ENCODE measurements at places on chromosomes 1 and 21.

- no peak for DNase-seq
These were observed 130.0 kb upstream of the ZNF648 start for GRCh38 chr1:182191381-182192115.

DNA sequence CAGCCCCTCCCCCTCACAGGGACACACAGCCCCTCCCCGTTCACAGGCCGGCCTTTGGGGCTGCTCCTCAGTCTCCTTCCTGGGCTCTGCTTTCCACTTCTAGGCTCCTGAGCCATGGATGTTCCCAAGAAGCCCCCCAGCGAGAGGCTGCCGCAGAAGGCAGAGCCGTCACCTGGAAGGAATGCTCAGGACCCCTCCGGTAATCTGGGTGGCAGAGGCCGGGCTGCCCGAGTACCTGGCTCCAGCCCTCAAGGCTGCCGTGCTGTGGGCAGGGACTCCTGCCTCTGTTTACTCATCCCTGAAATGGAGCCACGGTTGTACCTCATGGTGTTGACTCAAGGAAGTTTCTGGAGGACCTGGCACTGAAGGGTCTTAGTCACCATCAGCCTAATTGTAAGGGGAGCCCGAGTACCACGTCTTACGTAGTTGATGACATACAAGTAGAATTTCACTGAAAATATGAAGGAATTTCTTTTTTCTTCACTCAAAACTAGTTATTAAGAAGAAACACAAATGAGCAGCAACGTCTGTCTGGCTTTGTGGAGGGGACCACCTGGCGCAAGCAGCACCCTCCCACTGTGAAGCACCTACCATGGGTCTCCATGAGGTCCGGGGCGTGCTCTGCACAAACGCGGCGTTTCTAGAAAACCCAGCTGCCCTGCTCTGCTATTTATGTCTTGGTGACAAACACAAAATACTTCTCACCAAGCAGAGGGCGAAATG, 33.7 kb downstream of the PRDM15 start:
- no peak for DNase-seq

- peak; percentile 63 for DNase-seq
These were observed 10.6 kb upstream of the LINGO4 start for GRCh38 chr1:151815716-151816327.

GRCh38 chr1:26045722-26046245, at the start of gene SLC30A2:
SLC30A2 (minus strand) TSS chr1:26046118; CDS start chr1:26045896, 222 bp downstream.
- no peak for DNase-seq

GRCh38 chr1:39819091-39819812, 30.6 kb upstream of the BMP8B start:
- DNase-seq: no peak

DNA sequence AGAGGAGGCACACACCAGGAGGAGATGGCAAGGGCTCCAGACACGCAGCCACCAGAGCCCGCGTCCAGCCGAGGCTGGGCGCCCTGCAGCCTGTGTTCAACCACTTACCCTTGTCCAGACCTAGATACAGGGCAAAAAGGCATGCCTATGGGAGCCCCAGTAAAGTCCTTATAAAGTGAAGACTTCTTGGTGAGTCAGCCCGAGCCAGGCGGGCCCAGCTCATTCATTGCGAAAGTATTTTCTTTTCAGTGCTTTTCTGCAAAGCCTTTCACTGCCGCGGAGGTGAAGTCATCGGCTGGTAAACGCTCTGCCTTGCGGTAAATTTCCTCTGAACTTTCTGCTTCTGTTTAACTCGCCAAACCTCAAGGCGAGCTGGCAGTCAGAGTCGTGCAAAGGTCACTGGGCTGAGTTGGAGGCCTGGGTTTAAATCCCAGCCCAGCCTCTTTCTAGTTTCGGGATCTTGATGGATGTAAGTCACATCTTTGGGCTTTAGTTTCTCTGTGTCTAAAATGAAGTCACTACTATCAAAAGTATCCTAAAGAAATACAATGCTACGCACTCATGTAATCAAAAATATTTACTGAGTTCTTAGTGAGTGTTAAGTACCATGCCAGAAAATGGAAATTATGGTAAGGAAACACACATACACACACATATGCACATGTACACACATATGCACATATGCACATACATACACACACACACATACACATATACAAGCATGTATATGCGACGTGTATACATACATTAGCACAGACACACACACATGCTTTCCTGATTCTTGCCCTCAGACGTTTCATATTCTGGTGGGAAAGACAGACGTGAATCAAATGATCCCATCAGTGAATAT, 54.7 kb upstream of the IFFO2 start:
- peak; percentile 32 for DNase-seq

GRCh38 chr1:186202776-186203175, 172.3 kb downstream of the TPR start:
- no peak for DNase-seq

- DNase-seq: no peak
These were observed 102.6 kb downstream of the KIAA0319L start for GRCh38 chr1:35454616-35455015.

GRCh38 chr1:15833069-15833679, 14.3 kb upstream of the SPEN start:
- DNase-seq: peak; percentile 67

GRCh38 chr21:33892853-33893252, 22.8 kb downstream of the ATP5PO start:
- DNase-seq: no peak

DNA sequence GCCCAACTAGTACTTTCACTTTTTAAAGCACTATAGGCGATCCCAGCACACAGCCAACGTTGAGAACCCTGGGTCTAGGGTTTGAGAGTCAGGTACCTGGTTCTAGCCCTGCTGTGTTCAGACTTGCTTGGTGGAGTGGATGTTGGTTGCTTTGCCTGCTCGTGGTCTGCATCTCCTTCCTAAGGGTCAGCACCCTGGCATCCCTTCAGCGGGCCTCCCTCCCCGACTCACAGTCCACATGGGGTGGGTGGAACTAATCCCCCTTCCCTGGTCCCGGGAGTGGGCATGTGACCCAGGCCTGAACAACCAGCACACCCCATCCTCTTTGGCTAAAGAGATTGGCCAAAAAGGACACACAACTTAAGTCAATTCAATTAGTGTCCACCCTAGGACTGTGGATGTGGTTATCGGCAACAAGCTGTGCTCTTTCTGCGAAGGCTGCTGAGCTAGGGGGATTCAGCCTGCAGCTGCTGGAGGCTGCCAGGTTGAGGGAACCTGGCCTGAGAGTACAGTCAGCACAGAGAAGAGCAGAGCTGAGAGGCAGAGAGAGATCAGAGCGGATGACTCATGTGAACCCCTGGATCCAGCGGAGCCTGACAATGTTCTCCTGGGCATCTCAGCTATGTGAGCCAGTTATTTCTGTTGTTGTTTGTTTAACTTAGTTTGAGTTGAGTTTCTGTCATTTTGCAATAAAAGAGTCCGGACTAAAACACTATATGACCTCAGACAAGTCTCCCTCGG, 138.9 kb downstream of the ACTL8 start:
- no peak for DNase-seq

- DNase-seq: no peak
These were observed 55.4 kb downstream of the SPEN start for GRCh38 chr1:15902882-15903281.

DNA sequence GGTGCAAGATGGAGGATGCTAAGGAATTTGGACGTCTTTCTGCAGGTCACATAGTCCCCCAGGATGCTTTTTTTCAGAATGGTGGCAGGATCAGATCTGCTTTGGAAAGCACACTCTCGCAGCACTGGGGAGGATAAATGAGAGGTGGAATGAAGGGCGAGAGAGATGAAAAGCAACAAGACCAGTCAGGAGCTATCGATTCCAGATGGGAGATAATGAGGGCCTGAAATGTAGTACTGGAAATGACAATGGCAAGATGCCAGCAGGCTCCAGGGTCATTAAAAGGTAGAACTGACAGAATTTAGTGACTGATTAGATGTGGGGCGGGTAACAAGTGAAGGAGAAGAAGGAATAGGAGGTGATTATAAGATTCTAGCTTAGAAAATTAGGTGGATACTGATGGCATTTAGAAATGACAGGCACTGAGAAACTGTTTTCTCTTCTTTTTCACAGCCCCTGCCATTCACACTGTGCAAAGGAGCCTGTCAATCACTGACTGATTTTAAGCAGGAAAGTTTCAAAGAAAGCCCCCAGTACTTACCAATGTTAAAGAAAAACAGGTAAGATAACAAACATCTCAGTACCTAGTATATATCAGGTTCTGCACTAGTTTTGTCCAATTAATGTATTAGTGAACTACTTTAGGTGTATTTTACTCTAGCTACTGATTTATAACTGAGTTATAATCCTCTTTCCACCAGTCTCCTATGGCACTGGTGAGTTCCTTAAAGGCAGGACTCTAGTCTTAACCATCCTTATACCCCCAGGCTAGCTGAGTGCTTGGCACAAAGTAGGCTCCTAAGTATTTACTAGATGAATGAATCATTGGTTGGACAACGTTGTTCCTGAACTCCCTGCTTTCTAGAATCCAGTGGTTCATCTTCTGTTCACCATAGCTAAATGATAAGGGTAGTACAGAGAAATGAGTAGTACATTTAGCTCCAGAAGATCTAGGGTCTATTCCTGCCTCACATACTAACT, 9.2 kb downstream of the PIGM start:
- DNase-seq: no peak

- peak; percentile 24 for DNase-seq
These were observed 12.4 kb downstream of the RUNX1 start for GRCh38 chr21:35036465-35037383.

- no peak for DNase-seq
These were observed 7.0 kb upstream of the SMCP start for GRCh38 chr1:152870831-152871730.

DNA sequence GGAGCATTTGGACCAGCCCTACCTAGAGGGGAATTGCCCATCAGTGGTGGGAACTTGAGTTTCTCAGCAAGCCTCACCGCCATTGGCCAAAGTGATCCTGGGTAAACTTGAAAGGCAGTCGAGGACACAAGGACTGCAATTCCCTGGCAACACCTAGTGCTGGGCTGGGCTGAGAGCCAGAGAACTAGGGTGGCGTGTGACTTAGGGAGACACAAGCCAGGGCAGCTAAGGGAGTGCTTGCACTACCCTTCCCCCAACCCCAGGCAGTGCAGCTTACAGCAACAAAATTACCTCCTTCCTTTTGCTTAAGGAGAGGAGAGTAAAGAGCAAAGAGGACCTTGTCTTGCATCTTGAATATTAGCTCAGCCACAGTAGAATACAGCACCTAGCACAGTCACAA, 176.9 kb upstream of the PRMT6 start:
- no peak for DNase-seq

Data from CD4-positive, alpha-beta T cell treated with Interleukin-12 subunit alpha and Interleukin-12 subunit beta, for 1 hour (primary cell).